Upper lobe of left lung (tissue), 6 donors: ENCODE measurements at places on chromosomes 5 and 9. TPM values are rescaled to one million over a fixed set of nuclear protein-coding genes. Genes with fewer than 3 reads are reported as not detected.

- DNase-seq, result no peak
- no peaks in the 10 kb centered on the region for H3K27me3 ChIP-seq
- H3K4me1 ChIP-seq, result no peaks in the 10 kb centered on the region
- H3K4me3 ChIP-seq, result no peak overlapping the region
- H3K27ac ChIP-seq, result no peak overlapping the region
- H3K36me3 ChIP-seq, result no peaks in the 10 kb centered on the region
Measured at GRCh38 chr9:134258828-134259546, 67.3 kb upstream of the RXRA start.

DNA sequence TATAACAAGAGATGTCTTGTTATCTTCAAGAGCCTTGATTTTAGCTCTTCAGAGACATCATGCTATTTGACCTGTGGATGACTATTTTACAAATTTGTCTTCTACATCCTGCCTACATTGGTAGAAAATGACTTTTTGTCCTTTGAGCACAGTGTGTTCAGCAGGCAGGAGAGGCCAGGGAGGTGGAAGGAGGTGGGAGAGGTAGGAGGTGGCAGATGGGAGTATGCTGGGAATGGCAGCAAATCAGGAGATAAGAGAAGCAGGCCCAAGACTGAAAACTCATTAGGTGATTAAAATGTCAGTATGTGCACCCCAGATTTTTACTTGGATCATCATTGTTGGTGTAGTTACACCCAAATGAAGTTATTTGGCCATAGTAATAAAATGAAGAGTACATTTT lies 44.1 kb downstream of the PTPN3 start:
- no peak for DNase-seq
- H3K4me1 ChIP-seq, result no peaks in the 10 kb centered on the region
- no peak overlapping the region for H3K4me3 ChIP-seq
- peaks cover 5% of the 10 kb centered on the region for H3K36me3 ChIP-seq
- H3K27ac ChIP-seq, result no peak overlapping the region
- H3K27me3 ChIP-seq, result no peaks in the 10 kb centered on the region

DNA sequence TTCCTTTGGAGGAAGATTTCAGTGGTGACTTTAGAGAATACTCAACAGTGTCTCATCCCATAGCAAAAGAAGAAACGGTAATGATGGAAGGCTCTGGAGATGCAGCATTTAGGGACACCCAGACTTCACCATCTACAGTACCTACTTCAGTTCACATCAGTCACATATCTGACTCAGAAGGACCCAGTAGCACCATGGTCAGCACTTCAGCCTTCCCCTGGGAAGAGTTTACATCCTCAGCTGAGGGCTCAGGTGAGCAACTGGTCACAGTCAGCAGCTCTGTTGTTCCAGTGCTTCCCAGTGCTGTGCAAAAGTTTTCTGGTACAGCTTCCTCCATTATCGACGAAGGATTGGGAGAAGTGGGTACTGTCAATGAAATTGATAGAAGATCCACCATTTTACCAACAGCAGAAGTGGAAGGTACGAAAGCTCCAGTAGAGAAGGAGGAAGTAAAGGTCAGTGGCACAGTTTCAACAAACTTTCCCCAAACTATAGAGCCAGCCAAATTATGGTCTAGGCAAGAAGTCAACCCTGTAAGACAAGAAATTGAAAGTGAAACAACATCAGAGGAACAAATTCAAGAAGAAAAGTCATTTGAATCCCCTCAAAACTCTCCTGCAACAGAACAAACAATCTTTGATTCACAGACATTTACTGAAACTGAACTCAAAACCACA lies 67.4 kb downstream of the VCAN start:
- H3K4me1 ChIP-seq, result no peaks in the 10 kb centered on the region
- DNase-seq, result no peak
- H3K27me3 ChIP-seq, result no peaks in the 10 kb centered on the region
- no peaks in the 10 kb centered on the region for H3K36me3 ChIP-seq
- no peak overlapping the region for H3K27ac ChIP-seq

GRCh38 chr9:33044677-33045282 lies 19.7 kb downstream of the DNAJA1 start:
- H3K4me1 ChIP-seq, result peaks cover 10% of the 10 kb centered on the region
- H3K27ac ChIP-seq, result peak overlapping the region; percentile 87

DNA sequence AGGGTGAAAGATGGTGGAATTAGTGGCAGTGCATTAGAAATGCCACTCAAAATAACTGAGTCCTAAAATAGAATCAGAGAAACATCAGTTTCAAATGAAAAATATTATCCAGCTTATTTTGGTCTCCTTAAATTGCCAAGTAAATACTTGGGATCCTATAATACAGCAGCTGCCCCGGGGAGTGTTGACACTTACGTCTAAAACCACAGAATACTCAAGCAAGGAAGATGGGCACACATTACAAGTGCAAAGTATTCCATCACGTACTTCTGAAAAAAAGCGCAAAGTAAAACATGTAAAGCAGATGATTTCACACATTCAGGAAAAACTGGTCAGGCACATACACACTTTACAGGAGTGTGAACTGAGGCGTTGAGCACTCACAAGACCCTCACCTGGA lies 2.4 kb upstream of the ARHGEF37 start:
- no peaks in the 10 kb centered on the region for H3K27me3 ChIP-seq
- H3K36me3 ChIP-seq, result no peaks in the 10 kb centered on the region
- no peak overlapping the region for H3K4me3 ChIP-seq
- no peak overlapping the region for H3K27ac ChIP-seq
- no peak for DNase-seq
- peaks cover 20% of the 10 kb centered on the region for H3K4me1 ChIP-seq

DNA sequence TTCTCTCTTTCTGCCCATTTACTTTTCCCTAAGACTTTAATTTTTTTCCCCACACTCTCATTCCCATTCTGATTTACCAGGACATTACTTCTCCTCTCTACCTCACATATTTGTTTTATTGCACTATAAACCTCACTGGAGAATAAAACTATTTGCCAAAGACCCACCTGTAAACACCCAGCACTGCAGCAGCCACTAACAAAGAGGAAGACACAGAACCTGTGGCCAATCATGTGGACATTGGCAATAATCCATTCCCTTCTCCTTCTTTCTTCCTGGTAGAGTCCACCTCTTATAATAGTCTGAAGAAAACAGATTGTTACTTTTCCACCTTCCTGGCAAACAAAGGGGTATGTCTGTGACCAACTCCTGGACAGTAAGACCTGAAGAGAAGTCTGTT lies 8.3 kb upstream of the THBS4 start:
- H3K4me3 ChIP-seq, result no peak overlapping the region
- no peak overlapping the region for H3K27ac ChIP-seq
- H3K36me3 ChIP-seq, result no peaks in the 10 kb centered on the region
- no peaks in the 10 kb centered on the region for H3K4me1 ChIP-seq
- no peaks in the 10 kb centered on the region for H3K27me3 ChIP-seq

DNA sequence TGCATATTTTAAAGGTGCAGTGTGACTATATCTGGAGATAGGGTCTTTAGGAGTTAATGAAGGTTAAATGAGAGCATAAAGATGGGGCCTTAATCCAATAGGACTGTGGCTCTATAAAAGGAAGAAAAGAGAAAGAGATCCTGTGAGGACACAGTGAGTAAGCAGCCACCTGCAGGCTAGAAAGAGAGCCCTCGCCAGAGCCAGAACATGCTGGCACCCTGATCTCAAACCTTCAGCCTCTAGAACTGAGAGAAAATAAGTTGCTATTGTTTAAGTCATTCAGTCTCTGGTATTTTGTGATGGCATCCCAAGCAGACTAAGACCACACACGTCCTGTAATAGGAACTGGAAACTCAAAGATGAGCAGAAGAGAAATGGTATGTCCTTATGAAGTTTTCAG lies 41.0 kb downstream of the RNF180 start:
- H3K4me1 ChIP-seq, result no peaks in the 10 kb centered on the region
- no peak for DNase-seq
- no peak overlapping the region for H3K4me3 ChIP-seq
- H3K27ac ChIP-seq, result no peak overlapping the region
- H3K27me3 ChIP-seq, result no peaks in the 10 kb centered on the region

MLANA gene
- not detected for total RNA-seq

SPRY4 gene
- total RNA-seq, result 56.4 TPM

SPZ1 gene
- total RNA-seq, result not detected

C5orf58 gene
- not detected for total RNA-seq

NPR3 gene
- total RNA-seq, result 28.8 TPM
